ENCODE measurements at places on chromosomes 11 and 22.

DNA sequence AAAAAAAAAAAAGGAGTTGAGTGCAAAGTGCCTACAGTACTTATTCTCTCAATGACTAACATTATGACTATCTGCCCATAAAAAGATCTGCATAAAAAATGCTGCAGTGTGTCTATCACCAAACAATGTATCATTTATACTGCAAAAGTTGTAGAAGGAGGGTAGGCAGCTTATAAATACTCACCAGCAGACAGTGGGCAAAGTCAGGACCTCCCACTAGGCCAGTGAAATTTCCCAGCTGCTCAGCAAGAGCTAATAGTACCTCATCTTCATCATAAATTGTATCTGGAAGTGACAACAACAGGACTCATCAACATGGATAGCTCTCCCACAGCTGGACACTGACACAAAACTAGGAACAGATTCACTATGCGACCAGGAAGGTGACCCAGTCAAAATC is 1.6 kb downstream of the PPP2R1B start:
- H3K27me3 ChIP-seq, result no peaks in the 10 kb centered on the region
- peak overlapping the region; percentile 97 for H3K4me3 ChIP-seq
- H3K4me1 ChIP-seq, result peaks cover 16% of the 10 kb centered on the region
- H3K27ac ChIP-seq, result no peak overlapping the region
- no peak for DNase-seq
- H3K36me3 ChIP-seq, result peaks cover 32% of the 10 kb centered on the region

GRCh38 chr22:46641811-46642266 is 21.7 kb downstream of the GRAMD4 start:
- no peaks in the 10 kb centered on the region for H3K4me1 ChIP-seq
- H3K4me3 ChIP-seq, result no peak overlapping the region
- no peaks in the 10 kb centered on the region for H3K27me3 ChIP-seq
- DNase-seq, result no peak
- H3K36me3 ChIP-seq, result no peaks in the 10 kb centered on the region
- no peak overlapping the region for H3K27ac ChIP-seq

GRCh38 chr22:28909375-28909774 is 26.0 kb downstream of the ZNRF3 start:
- no peaks in the 10 kb centered on the region for H3K27me3 ChIP-seq
- no peaks in the 10 kb centered on the region for H3K36me3 ChIP-seq
- no peak for DNase-seq
- H3K4me3 ChIP-seq, result no peak overlapping the region
- H3K27ac ChIP-seq, result peak overlapping the region; percentile 90

DNA sequence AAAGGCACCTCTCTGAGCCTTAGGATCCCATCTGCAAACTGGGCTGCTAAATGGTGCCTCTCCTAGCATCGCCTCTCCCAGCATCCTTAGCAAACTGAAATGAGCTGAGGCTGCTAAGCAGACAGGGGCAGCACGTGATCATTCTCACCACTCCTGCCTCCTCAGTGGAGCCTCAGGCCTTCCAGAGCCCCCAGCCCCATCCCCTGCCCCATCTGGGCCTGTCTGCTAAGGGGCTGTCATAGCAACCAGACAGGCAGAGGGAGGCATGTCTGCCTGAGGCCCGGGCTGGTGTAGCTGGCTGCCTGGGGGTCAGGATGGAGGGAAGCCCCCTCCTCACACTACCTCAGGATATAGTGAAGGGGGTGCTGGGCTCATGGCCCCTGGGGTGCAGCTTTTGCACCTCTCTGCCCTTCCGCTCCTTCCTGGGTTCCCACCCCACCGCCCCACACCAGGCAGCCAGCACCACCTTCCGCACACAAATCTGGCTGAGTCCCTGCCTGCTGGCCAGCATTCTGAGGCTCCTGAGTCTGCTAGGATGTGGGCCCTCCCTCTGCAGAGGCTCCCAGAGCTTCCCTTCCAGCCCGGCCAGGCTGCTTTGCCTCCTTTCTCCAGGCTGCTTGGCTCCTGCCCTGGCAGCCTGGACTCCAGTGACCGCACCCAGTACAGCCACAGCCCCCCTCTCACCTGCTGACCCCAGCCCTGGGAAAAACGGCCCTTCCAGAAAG is 47.5 kb upstream of the TTLL12 start:
- no peaks in the 10 kb centered on the region for H3K27me3 ChIP-seq
- H3K4me3 ChIP-seq, result no peak overlapping the region
- H3K36me3 ChIP-seq, result no peaks in the 10 kb centered on the region
- DNase-seq, result no peak

DNA sequence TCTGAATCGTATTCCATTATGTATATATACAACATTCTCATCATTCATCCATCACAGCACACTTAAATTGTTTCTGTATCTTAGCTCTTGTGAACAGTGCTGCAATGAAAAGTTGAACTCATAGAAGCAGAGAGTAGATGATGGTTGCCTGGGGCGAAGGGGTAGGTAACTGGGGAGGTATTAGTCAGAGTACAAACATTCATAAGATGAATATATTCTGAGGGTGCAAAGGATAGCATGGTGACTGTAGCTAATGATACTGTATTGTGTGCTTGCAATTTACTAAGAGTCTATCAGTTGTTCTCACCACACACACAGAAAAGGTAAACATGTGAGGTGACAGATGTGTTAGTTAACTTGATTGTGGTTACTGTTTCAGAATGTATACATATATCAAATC is 12.6 kb upstream of the RFPL2 start:
- no peaks in the 10 kb centered on the region for H3K27me3 ChIP-seq
- H3K4me3 ChIP-seq, result no peak overlapping the region
- H3K36me3 ChIP-seq, result no peaks in the 10 kb centered on the region
- H3K4me1 ChIP-seq, result no peaks in the 10 kb centered on the region

GRCh38 chr22:28714043-28714628 is 27.5 kb downstream of the CHEK2 start:
- no peak overlapping the region for H3K27ac ChIP-seq
- no peaks in the 10 kb centered on the region for H3K4me1 ChIP-seq
- DNase-seq, result no peak
- H3K4me3 ChIP-seq, result no peak overlapping the region
- H3K27me3 ChIP-seq, result no peaks in the 10 kb centered on the region

GRCh38 chr11:18731949-18732821 is 6.2 kb upstream of the IGSF22 start:
- no peak overlapping the region for H3K27ac ChIP-seq
- no peak for DNase-seq
- H3K4me3 ChIP-seq, result no peak overlapping the region
- no peaks in the 10 kb centered on the region for H3K36me3 ChIP-seq
- no peaks in the 10 kb centered on the region for H3K4me1 ChIP-seq

- H3K36me3 ChIP-seq, result no peaks in the 10 kb centered on the region
- H3K4me3 ChIP-seq, result no peak overlapping the region
- no peak overlapping the region for H3K27ac ChIP-seq
- H3K27me3 ChIP-seq, result no peaks in the 10 kb centered on the region
- no peak for DNase-seq
Observed at GRCh38 chr11:76810151-76810853, 27.1 kb downstream of the TSKU start.

DNA sequence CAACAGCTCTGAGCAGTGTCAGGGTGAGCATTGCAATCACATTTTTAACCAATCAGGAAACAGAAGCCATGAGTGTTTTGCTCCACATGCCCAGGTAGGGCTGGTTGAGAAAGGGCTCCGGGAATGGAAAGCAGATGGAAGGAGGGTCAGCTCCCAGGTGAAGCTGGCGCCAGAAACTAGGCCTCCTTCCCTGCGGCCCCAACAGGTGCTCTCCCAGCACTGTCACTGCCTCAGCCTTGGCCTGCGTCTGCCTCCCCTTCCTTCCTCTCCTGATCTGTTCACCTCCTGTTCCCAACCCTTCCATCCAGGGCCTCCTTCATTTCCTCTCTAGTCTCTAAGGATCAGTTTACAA is 4.6 kb upstream of the VSIG10L2 start:
- H3K4me3 ChIP-seq, result no peak overlapping the region
- DNase-seq, result no peak
- H3K4me1 ChIP-seq, result no peaks in the 10 kb centered on the region

GRCh38 chr22:42284643-42285181 is 14.3 kb upstream of the TCF20 start:
- no peaks in the 10 kb centered on the region for H3K27me3 ChIP-seq
- H3K4me3 ChIP-seq, result no peak overlapping the region
- peaks cover 16% of the 10 kb centered on the region for H3K4me1 ChIP-seq
- H3K36me3 ChIP-seq, result no peaks in the 10 kb centered on the region
- DNase-seq, result no peak

DNA sequence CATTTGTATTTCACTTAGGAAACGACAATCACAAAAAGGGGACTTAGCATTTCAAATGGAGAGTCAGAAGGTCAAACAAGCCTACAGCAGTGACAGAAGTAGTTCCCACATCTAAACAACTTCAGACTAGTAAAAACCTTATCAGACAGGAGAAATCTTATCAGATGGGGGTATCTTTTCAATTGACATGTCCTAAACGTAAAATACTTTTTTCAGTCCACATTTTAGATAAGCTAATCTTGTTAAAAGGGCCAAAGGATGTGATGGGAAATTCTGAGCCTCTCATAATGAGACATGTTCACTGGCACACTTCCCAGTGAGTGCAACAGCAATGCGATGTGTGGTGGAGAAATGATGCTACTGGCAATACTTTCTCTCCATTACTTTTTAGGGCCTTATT is 2.4 kb downstream of the MAPK1 start:
- no peak overlapping the region for H3K27ac ChIP-seq
- DNase-seq, result peak; percentile 48
- peaks cover 65% of the 10 kb centered on the region for H3K4me1 ChIP-seq
- H3K27me3 ChIP-seq, result no peaks in the 10 kb centered on the region

DNA sequence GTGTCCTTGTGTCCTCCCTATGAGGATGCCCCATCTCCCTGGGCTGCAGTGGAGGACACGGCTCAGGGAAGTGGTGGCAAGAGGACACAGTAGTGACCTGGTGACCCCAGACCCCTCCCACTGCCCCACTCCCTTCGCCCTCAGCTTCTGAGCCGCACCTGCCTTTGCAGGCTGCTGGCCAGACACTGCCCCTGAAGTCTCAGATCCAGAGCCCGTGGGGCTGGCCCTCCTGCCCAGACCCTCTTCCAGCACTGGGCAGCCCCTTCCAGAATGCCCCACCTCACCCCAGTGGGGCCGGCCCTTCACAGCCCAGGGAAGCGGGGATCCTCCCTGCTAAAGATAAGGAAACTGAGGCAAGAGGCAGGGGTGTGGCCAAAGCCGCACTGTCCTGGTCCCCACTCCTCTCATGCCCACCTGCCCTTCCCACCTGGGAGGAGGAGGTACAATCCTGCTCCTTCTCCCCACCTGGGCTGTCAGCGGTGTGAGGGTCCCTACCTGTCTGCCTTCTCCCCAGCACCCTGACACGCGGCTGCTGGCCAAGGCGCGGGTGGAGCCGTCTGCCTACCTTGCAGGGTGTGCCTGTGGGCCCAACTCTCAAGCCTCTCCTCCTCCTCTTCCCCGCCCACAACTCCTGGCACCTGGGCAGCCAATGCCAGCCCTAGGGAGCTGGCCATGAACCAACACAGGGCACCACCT is 17.3 kb downstream of the TRPM5 start:
- H3K4me1 ChIP-seq, result no peaks in the 10 kb centered on the region
- H3K4me3 ChIP-seq, result no peak overlapping the region
- DNase-seq, result no peak
- no peaks in the 10 kb centered on the region for H3K27me3 ChIP-seq

- H3K36me3 ChIP-seq, result no peaks in the 10 kb centered on the region
- no peak overlapping the region for H3K4me3 ChIP-seq
- H3K27me3 ChIP-seq, result no peaks in the 10 kb centered on the region
Observed at GRCh38 chr11:109677876-109678275, 255.9 kb downstream of the C11orf87 start.

DNA sequence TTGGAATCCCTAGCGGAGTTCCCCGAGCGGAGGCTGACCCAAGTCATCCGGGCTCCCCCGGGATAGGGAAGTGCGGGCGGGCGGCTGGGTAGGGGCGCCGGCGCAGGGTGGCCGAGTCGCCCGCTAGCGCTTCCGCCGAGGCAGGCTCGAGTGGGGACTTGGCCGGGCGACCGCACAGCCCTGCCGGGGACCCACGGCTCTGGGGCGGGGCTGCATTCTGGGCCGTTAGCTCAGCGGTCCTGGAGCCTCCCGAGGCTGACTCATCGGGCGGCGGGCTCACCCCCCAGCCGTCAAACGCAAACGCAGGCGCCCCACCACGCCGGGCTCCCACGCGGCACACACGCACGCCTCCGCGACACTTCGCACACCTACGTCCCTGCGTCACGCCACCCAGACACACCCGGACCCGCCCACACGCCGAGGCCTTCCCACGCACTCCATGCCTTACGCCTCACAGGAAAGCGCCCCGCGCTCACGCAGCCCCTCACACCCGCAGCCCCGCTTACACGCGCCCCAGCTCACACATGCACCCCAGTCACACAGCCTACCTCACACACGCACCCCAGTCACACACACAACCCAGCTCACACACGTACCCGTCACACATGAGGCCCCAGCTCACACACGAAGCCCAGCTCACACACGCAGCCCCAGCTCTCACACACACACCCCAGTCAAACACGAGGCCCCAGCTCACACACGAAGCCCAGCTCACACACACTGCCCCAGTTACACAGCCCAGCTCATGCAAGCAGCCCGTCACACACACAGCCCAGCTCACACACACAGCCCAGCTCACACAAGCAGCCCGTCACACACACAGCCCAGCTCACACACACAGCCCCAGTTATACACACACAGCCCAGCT is 1.2 kb downstream of the PHLDB1 start:
- no peaks in the 10 kb centered on the region for H3K27me3 ChIP-seq
- peak overlapping the region; percentile 96 for H3K4me3 ChIP-seq
- H3K36me3 ChIP-seq, result peaks cover under 1% of the 10 kb centered on the region

GRCh38 chr11:36620246-36620645 is 22.2 kb upstream of the RAG2 start:
- H3K27ac ChIP-seq, result no peak overlapping the region
- no peak for DNase-seq
- peaks cover 27% of the 10 kb centered on the region for H3K4me1 ChIP-seq

- H3K4me1 ChIP-seq, result no peaks in the 10 kb centered on the region
- H3K27ac ChIP-seq, result no peak overlapping the region
- H3K27me3 ChIP-seq, result no peaks in the 10 kb centered on the region
Observed at GRCh38 chr11:116736763-116737162, 36.0 kb downstream of the BUD13 start.

- H3K27me3 ChIP-seq, result no peaks in the 10 kb centered on the region
- H3K27ac ChIP-seq, result no peak overlapping the region
- no peaks in the 10 kb centered on the region for H3K36me3 ChIP-seq
- DNase-seq, result peak; percentile 65
Observed at GRCh38 chr11:44634401-44635281, 69.2 kb downstream of the CD82 start.

GRCh38 chr11:80350541-80350940 is 909.7 kb upstream of the TENM4 start:
- no peak for DNase-seq
- H3K4me3 ChIP-seq, result no peak overlapping the region
- H3K27ac ChIP-seq, result no peak overlapping the region
- H3K27me3 ChIP-seq, result no peaks in the 10 kb centered on the region
- H3K4me1 ChIP-seq, result no peaks in the 10 kb centered on the region
- H3K36me3 ChIP-seq, result no peaks in the 10 kb centered on the region
